Coronary artery (tissue), 2 donors: ENCODE measurements at places on chromosomes 16 and 17.

GRCh38 chr16:77763994-77764393 lies 24.4 kb upstream of the VAT1L start:
- DNase-seq: no peak

GRCh38 chr17:55659661-55660060 lies 63.0 kb downstream of the TMEM100 start:
- no peak for DNase-seq

- no peak for DNase-seq
These were observed 2.0 kb downstream of the SLC46A1 start for GRCh38 chr17:28404007-28404406.

- DNase-seq: no peak
These were observed 410.2 kb upstream of the PSMD7 start for GRCh38 chr16:73886426-73886825.

DNA sequence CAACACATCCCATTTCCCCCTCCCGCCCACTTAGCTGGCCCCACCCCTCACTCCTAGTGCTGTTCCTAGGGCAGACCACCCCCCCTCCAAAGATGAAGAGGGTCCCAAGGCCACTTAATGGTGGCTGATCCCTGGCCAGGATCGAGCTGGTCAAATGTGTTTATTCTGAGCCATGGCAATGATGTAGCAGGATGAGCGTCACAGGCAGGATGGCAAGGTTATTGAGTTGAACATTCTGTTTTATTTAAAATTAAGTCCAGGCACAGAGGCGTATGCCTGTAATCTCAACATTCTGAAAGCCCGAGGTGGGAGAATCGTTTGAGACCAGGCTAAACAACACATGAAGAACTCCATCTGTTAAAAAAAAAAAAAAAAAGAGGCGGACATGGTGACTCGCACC lies 12.2 kb downstream of the ZNF423 start:
- DNase-seq: no peak

GRCh38 chr16:30622455-30623032 lies 12.4 kb upstream of the ZNF689 start:
- no peak for DNase-seq

GRCh38 chr16:3131755-3132377 lies 3.0 kb upstream of the ZNF213 start:
- DNase-seq: no peak

GRCh38 chr16:22147853-22148252 lies 14.5 kb upstream of the SDR42E2 start:
- DNase-seq: no peak

DNA sequence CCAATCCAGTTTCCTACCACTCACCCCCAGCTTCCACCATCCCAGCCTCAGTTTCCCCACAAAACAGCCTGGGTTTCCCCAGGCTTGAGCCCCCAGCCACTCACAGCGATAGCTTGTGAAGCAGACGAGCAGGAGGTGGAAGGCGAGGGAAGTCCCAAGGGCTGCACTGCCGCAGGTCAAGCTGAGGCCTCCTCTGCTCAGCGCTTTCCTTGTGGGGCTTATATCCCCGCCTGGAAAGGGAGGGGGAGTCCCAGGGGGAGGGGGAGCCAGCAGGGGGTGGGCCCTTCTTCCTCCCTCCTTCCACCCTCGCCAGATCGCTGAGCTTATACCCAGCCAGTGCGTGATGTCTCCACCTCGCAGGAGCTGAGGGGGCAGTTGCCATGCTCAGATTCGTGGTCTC lies at the start of gene PYY:
Gene PYY (minus strand): TSS at position 195 of the 400 bp plus-strand sequence. CDS start 457 bp downstream, outside the sequence.
- DNase-seq: no peak
